Esophagus muscularis mucosa (tissue), 4 donors: ENCODE measurements at places on chromosomes 3 and 15. TPM values are rescaled to one million over a fixed set of nuclear protein-coding genes. Genes with fewer than 3 reads are reported as not detected.

DNA sequence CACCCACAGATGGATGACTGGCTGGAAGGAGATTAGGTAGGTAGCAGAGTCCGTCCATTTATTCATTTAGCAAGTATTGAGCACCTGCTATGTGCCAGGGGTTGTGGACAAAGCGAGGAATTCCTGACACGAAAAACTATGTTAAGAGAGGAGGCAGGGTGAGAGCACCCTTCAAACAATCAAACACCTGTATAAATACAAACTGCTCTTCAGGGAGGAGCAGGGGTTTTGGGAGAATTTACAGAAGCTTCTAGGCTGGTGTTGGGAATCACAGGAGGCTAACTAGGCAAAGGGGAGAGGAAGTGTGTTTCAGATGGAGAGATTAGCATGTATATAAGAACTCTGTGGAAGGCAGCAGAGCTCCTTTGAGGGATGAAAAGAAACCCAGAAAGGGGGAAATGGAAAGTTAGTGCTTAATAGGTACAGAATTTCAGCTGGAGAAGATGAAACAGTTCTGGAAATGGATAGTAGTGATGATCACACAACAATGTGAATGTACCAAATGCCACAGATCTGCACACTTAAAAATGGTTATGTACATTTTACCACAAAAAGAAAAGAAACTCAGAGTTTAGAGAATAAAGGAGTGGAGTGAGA is 805 bp upstream of the SEC22C start:
- peak overlapping the region; percentile 88 for H3K27ac ChIP-seq
- DNase-seq, result no peak
- H3K4me1 ChIP-seq, result peaks cover 27% of the 10 kb centered on the region
- H3K4me3 ChIP-seq, result peak overlapping the region; percentile 76
- H3K36me3 ChIP-seq, result no peaks in the 10 kb centered on the region

- H3K4me3 ChIP-seq, result no peak overlapping the region
- no peaks in the 10 kb centered on the region for H3K36me3 ChIP-seq
- H3K27me3 ChIP-seq, result no peaks in the 10 kb centered on the region
- H3K4me1 ChIP-seq, result peaks cover 58% of the 10 kb centered on the region
These were observed 294.9 kb downstream of the RORA start for GRCh38 chr15:60933900-60934885.

The CPNE9 gene
- 0.33 TPM for total RNA-seq

The C3orf70 gene
- 33.1 TPM for total RNA-seq

The TMEM158 gene
- total RNA-seq, result 1.2 TPM

The CD96 gene
- 0.45 TPM for total RNA-seq
